GM12891 (cell line): ENCODE measurements at places on chromosomes 2 and 18.

DNA sequence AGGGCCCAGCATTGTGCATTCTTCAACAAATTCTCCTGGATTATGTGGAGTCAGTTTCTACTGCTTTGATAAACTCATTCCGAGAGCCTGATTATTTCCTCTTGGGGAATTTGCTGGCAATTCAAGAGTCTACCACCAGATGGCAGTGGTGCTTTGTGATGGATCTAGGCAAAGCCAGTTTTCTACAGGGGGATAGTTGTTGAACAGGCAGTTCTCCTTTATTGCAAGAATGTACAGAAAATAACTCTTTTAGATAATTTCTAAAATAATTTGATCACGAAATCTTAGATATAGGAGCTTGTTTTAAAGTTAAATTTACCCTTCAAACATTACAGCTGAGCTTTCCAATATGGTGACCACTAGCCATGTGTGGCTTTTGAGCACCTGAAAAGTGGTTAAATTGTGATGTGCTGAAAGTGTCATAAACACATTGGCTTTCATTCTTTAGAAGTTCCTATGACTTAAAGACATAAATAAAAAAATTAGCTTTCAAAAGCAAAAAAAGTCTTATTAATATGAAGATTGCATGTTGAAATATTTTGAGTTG is 66.7 kb upstream of the HAAO start:
- DNase-seq: peak; percentile 55

GRCh38 chr2:201450954-201451291 is 335 bp downstream of the TRAK2 start:
- no peak for DNase-seq

DNA sequence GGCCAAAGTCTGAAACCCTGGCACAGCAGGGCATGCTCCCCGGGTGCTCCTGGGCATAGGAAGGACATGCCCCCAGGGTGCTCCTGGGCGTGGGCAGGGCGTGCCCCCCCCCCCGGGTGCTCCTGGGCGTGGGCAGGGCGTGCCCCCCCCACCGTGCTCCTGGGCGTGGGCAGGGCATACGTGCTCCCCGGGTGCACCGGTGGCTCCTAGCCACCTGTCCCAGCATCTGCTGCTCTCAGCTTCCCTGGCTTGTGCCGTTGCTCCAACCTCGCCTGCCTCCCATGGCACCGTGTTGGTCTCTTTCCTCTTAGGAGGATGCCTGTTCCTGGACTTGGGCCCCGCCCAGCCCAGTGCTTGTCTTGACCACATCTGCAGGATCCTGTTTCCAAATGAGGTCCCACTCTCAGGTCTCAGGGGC is 95.6 kb upstream of the CTDP1 start:
- no peak for DNase-seq

DNA sequence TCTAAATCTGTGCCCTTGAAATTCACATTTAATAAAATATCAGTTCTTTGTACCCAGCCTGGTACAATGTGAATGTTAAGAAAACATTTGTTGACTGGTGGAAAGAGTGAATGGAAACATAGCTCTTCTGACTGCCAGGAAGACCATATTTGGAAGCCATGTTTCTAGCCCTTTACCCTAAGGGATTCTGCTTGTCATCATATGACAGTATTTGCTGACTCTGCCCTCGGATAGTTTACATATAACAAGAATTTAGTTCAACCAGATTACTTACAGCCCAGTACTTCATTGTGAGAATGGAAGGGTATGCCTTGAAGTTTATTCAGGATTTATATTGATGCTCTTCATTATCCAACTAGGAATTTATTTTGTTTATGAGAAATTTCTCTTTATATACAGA is 13.8 kb upstream of the KCNS3 start:
- no peak for DNase-seq

GRCh38 chr2:215451012-215451756 is 15.3 kb upstream of the FN1 start:
- DNase-seq: no peak

DNA sequence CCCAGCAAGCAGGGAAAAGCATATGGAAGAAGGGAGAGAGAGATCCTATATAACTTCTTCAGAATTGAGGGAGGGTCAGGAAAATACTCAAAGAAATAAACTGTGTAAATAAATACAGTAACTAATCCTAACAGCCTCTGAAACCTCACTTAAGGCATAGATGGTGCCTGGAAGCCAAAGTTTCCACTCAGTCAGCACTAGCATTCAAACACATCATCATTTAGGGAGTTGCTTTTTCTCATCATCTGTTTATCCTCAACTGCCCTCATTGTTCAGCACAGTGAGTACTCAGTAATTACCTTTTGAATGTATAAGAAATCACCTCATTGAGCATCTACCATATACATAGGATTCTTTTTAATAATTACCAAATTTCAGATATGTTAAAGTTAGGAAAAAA is 262.9 kb downstream of the C1D start:
- DNase-seq: no peak

DNA sequence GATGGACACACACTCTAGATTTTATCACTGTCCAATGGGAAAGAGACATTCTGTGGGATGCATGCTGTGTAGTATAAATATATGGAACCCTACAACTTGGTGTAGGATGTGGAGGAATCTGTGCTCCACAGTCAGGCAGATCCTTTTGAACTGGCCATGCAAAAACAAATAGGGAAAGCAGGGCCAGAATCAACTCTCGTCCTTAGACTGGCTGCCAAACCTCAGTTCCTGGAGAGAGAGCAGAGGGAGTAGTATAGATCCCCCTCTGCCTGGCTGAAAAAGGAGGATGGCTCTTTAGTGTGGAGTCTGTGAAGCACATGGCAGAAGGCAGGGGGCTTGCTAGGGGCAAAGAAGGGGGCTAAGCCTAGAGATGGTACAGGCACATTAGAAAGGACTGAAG is 84.7 kb downstream of the LYPD6 start:
- no peak for DNase-seq

- no peak for DNase-seq
Observed at GRCh38 chr2:177579486-177580036, 187.0 kb downstream of the AGPS start.

- DNase-seq: no peak
Observed at GRCh38 chr2:15584316-15584715, 7.4 kb upstream of the DDX1 start.

- peak; percentile 70 for DNase-seq
Observed at GRCh38 chr2:10721396-10722251, at the start of gene ATP6V1C2. Gene ATP6V1C2, plus strand, starts transcription at chr2:10721630. Its CDS starts 1,220 bp downstream, at chr2:10722850.

DNA sequence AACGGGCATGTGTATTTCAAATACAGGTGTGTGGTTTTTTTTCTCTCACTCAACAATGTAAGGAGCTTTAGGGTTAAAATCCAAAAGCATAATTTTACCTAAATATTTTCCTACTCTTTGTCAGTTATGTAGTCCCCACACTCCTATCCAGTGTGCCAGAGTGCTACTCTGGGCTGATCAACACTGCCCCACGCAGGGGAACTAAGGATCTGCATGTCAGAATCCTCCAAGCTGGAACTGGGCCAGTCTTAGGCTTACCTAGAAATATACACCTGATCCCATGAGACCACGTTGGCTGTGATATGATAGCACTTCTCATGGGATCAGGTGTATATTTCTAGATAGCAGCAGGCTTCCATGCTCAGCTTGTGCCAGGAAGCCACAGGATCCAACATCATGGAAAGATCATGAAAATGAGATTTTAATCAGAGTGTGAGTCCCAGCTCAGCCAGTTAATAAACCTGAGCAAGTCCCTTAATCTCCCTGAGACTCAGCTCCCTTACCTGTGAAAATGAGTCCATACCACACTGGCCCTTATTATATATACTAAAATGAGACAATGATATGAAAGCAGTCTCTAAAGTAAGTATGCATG is 29.7 kb downstream of the CCDC141 start:
- DNase-seq: no peak

- DNase-seq: no peak
Observed at GRCh38 chr2:212344131-212344530, 194.5 kb downstream of the ERBB4 start.

DNA sequence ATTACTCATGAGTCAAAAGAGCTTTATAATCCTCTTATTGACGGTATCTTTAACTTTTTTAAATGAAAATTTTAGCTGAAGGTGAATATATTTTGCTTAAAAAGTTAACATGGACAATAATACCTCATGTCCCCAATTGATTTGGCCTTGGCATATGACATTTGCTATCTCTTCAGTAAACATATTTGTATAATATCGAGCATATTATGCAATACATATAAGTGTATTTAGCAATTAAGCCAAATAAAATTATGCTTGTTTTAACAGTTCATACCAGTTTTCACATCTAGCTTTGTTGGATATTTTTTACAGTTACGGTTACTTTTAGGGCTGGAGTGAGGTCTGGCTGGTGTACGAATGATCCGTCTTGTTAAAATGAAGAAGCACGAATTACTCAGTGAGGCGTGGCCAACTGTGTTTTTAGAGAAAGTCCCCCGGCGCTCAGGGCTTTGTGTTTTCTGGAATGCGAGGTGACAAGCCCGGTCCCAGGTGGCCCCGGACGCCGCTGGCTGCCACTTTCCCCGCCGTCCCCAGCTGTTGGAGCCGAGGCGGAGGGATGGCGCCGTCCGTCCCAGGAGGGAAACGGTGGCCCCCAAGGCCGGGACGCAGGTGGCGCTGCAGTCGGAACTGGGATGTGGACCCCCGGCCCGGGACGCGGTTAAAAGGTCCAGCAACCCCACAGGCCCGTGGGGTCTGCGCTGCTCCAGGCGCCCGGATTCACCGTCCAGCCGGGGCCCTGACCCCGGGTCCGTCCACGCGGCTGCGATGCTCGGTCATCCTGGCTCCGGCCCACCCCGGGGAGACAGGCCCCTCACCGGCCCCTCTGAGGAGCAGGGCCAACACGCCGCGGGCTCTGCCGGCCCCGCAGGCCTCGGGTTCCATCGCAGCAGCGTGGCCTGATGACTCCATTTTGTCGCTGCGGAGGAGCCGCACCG is 41.3 kb downstream of the TMEM18 start:
- DNase-seq: no peak

GRCh38 chr2:42931146-42931817 is 138.9 kb upstream of the HAAO start:
- DNase-seq: no peak

GRCh38 chr18:63111671-63112402 is 207.7 kb downstream of the BCL2 start:
- no peak for DNase-seq

GRCh38 chr2:59770651-59771050 is 782.8 kb downstream of the BCL11A start:
- DNase-seq: no peak

DNA sequence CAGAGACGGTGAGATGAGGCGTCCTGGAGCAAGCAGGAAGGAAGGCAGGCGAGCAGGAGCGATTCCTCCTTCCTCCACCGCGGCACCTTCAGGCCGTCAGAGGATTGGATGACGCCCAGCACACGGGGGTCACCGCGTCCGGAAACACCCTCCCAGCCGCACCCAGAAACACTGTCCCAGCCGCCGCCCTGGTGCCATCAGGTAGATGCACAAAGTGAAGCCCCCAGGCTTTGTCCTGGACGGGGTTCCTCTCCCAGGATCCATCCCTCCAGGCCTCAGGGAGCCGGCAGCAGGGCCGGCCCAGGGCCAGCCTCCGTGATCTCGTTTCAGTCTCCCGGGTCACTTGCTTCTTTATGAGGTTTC is 31.5 kb downstream of the RTP5 start:
- DNase-seq: no peak

DNA sequence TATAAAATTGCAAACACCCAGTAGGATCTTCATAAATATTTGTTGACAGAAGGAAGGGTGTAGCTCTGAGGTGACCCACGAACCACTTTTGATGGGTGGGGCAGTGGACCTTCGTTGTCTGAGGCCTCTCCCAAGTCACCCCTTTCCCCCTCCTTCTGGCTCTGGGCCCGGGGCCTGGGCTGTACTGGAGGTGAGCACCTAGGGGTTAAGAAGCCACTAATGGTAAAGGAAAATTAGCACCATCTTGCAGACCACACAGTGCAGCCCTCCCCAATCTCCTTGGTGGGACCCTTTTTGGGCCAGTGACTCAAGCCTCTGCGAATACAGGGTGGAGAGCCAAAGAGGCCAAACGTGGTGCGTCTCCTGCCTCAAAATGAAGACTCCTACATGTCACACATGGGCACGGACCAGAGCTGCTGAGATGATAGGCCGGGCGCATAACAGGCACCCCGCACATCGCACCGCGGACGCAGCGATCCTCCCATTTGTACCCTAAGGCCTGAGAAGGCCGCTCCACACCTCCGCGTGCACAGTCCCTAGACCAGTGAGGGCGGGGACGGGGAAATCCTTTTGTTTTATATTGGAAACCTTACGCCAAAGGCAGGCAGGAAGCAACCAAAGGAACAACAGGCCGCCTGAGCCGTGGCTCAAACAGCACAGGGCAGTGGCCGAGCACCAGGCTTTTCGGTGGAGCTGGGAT is 31.9 kb upstream of the ATP6V1B1 start:
- DNase-seq: no peak

GRCh38 chr18:35736696-35737095 is 155.2 kb downstream of the GALNT1 start:
- no peak for DNase-seq

DNA sequence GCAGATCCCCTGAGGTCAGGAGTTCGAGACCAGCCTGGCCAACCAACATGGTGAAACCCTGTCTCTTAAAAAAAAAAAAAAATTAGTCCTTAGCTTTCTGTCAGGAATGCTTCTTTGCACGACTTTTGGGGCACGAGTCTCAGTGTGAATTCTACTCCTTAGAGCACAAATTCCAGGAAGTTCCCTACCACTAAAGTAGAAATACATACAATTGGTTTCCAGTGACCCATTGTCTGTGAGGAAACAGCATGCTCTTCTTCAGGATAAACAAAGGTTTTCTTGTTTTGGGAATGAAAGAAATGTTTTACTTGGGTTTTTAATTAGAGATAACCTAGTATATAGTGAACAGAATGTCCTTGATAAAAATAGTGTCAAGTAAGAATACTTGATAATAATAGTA is 23.7 kb downstream of the PSMA8 start:
- no peak for DNase-seq

DNA sequence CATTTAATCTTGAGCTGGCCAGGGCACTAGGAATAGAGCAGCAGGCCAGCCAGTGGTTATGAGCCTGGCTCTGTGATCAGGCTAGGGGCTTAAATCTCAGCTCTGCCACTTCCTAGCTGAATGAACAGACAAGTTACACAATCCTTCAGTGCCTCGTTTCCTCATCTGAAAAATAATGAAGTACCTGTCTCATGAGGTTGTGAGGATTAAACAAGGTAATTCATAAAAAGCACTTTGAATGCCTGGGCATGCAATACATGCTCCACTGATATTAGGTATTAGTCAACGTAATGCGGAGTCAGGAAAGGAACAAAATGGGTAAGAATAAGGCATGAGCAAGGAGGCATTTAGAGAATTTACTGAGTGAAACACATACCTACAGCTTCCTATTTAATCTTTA is 100.2 kb downstream of the CCBE1 start:
- DNase-seq: no peak

- no peak for DNase-seq
Observed at GRCh38 chr2:234496055-234496834, 636 bp downstream of the ARL4C start.

- no peak for DNase-seq
Observed at GRCh38 chr2:150607390-150607811, 119.9 kb upstream of the RND3 start.

DNA sequence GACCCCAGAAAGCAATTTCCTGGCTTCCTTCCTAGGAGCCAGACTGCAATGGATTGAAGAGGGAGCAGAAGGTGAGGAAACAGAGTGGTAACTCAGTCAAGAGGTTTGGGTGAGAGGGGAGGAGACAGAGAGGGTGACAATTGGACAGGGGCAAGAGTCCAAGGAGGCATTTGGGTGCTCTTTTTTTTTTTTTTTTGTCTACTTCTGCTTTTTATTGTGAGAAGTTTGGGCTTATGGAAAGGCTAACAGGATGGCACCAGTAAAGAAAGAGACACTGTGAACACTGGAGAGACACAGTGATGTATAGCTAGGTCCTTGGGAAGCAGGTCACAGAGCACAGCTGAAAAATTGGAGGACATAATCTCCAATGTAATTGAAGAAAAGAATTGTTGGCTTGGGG is 25.0 kb downstream of the CYBRD1 start:
- DNase-seq: no peak
